ENCODE measurements at places on chromosomes 6 and 20.

DNA sequence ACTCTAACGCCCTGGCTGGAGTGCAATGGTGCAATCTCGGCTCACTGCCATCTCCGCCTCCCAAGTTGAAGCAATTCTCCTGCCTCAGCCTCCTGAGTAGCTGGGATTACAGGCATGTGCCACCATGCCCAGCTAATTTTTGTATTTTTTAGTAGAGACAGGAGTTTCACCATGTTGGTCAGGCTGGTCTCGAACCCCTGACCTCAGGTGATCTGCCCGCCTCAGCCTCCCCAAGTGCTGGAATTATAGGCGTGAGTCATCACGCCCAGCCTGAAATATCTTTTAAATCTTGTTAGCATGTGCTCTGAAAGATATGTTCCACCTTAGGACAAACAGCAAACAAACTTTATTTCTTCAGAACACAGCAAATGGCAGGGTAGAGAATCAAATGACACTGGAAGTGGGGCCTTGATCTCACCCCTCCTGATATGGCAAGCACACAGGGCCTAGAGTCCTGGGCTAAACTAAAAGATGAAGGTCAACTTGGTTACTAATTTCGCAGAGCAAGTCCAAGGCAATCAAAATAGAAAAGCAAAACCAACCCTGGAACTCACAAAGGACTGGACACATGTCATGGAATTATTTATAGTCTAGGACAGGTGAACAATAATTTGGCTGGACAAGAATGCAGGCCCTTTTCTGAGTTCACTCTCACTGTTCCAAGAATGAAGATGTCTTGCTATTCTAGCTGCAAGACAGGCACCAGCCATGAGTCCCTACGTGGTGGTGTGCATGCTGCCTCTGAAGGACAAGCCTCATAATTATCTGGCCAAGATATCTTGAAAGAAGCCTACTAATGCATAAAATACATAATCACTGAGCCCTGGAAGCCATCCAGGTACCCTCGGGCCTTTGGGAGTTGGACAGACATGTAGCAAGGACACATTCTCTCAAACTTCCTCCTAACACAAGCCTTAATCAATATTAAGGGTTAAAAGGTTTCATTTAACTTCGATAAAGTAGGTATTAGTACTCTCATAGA lies 35.6 kb downstream of the B4GALT5 start:
- no peak for DNase-seq

DNA sequence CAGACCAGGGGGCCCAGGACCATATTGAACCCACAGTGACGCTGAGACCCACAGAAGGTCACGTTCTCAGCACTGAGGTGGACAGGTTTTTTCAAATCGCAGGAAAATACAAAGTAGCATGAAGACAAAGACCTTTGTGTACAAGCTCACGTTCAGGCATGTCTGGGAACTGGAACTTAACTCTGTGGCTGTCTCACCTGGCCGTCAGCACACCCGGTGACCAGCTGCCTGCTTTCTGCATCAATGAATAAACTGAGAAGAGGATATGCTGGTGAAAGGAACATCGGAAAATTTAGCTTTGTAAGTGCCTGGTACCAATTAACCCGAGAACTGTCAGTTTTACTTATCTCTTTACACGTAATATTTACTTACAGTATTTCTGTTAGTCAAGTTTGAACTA lies 36.5 kb downstream of the WDR27 start:
- no peak for DNase-seq

DNA sequence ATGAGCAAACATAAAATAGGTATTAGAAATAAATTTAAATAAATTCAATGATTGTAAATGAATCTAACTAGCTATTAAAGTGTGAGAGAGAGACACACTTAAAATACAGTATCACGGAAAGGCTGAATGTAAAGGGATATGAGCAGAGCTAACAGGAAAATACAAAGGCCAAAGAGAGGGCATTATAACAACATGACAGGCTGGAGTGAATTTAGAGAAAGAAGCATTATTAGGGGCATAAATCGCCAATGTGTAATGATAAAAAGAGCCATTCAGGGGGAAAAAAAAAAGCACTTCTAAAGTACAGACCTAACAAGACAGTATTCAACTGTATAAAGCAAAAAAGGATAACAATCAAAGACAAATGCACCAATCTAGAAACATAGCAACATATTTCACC lies 28.1 kb downstream of the DACT2 start:
- no peak for DNase-seq

DNA sequence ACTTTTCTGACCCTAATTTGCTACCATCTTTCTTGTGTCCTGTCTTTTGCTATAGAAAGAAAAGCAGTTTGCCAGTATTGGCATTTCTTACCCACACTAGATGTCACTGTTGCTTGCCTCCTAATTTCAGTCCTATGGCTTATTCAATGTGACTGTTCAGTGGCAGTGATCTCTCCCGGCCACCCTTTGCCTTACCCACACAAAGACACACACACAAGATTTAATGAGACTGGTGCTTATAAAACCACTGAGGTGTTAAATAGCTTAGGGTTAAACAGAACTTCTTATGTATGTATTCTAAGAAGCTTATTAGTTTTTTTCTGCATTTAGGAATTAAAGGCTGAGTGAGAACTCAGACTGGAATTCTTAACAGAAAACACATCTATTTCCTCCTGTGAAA lies 233.6 kb upstream of the ASCC3 start:
- no peak for DNase-seq

DNA sequence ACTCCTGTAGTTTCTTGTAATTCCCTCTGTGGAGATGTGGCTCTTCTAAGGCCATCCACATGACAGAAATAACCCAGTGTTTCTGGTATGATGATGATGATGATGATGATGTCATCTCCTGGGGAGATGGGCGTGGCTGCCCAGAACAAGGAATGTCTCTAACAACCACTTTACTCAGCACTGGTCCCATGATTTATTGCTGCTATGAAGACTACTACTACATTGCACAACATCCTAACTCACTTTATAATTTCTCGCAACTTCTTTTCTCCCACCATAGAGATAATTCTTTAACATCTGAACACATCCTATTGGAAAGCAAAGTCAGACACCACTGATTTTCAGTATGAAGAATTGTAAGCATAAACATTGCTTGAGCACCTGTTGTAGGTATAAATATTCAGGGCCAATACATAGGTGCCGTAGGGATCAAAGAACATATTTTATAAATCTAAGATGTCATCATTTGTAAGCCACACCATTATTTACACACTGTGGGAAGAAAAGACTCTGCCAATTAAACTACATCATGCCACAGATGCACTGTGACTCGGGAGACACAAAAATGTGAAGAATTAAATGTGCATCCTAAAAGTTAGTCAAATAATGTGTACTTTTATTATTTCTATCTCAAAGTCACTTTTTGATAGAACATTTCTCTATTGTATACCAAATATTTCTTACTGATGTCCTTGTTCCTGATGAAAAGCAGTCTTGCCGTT lies 6.4 kb downstream of the TPMT start:
- no peak for DNase-seq

- DNase-seq = no peak
Observed at GRCh38 chr20:7806831-7807230, 133.4 kb downstream of the HAO1 start.

DNA sequence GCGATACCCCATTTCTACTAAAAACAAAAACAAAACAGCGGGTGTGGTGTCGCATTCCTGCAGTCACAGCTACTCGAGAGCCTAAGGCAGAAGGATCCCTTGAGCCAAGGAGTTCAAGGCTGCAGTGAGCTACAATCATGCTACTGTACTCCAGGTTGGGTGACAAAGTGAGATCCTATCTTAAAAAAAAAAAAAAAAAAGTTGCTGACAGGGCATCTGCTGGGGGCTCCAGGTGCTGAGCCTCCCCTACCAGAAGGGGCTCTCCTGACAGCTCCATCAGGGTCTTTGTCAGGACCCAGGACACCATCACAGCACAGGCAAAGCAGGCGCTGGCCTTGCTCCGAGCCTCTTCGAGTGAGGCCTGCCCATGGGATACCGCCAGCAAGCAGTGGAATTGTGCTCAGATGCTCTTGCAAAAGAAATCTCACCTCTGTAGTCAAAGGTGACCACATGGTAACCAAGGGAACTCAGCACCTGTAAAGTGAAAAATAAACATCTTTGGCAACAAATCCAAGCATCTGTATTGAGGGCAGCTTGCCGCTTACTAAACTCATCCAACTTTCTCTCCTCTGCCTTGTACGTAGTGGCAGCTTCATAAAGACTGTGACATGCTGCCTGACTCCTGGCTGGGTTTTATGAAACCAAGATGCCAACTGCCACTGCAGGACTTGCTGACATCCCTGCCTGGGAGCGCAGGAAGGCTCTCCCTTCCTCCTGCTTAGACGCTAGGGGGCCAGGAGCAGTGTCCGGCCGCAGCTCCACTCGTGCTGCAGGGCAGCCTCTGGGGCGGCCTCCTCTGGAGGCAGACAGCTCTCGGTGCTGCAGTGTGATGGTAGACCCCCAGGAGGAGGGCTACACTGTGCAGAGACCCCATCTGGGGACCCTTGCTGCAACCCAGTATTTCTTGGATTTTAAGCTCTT lies 66.9 kb downstream of the PYGB start:
- peak; percentile 52 for DNase-seq

- no peak for DNase-seq
Observed at GRCh38 chr6:422433-423054, 31.0 kb downstream of the IRF4 start.

- no peak for DNase-seq
Observed at GRCh38 chr6:98020222-98020621, 737.2 kb upstream of the MMS22L start.

DNA sequence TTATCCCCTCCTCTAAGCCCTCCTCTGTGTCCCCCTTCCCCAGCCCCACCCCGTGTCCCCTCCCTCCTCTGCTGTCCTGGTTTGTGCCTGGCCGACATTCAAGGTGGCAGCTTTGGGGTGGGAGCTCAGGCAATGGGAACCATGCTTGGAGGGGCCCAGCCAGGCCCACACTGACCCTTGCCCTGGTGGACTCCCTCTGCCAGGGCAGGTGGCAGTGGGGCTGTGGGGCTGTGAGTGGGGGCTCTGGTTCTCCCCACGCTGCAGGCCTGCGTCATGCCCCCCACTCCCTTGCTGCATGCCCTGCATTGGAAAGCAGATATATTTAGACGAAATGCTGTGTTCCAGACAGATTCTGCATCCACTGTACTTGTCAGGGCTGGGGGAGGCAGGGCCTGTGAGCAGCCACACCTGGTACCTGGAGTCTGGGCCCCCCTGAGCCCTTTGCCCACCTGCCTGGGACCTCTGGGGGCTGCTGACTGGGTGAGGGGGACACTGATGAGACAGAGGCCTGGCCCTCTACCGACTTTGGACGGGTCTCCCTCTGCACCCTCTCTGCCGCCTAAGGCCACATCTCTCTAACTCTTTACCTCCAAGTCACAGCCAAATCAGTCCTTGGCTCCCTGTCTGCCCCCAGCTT lies 14.2 kb downstream of the DLGAP4 start:
- DNase-seq = no peak

- DNase-seq = no peak
Observed at GRCh38 chr6:159639721-159640120, 53.3 kb downstream of the SOD2 start.

DNA sequence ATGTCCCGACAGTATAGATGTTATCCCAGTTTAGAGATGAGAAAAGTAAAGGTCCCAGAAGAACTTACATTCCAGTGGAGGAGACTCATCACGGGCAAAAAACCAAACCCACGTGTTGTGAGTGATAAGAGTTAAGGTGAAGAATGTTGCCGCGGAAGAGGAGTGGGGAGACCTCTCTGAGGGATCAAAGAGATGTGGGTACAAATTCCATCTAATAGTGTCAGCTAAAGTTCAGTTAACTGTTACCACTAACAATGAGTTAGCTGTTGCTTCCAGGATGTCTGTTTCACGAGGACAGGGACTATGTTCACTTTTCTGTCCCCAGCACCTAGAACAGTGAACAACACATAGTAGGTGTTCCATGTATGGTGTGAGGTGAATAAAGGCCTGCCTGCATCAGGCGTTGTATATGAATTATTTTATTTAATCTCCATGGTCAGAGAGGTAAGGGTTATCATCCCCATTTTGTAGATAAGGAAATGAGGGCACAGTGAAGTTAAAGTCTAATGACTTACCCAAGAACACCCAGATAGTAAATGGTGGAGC lies 39.8 kb upstream of the RSPO4 start:
- DNase-seq = no peak

GRCh38 chr6:98831057-98831958 lies 3.1 kb upstream of the POU3F2 start:
- no peak for DNase-seq

GRCh38 chr6:169806701-169807100 lies 55.3 kb downstream of the ERMARD start:
- no peak for DNase-seq

- DNase-seq = no peak
Observed at GRCh38 chr20:34546751-34547181, 11.8 kb upstream of the MAP1LC3A start.

DNA sequence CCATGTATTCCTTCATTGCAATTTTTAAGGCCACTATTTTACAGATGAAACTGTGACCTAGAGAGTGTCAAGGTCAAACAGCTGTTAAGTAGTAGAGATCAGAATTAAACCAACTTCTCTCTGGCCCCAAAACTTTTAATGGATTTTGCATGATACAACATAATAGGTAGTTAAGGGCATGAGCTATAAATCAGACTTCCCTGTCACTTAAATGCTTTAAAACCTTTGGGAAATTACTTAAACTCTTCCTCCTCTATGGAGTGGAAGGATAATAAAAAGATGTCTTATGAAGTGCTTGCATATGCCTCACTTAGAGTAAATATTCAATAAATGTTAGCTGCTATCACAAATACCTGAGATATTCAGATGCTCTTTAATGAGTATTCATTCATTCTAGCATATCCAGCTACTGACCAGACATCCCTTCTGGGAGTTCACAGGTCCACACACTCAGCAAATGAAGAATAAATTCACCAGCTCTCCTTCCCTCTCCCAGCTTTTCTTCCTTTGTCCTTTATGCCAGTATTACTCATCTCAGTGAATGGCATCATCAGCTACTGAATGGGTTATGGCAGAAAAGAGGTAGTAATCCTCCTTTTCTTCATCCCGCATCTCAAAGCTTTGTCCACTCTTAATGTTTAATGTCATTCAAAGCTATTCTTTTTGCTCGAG lies 36.2 kb downstream of the EYA4 start:
- DNase-seq = no peak

DNA sequence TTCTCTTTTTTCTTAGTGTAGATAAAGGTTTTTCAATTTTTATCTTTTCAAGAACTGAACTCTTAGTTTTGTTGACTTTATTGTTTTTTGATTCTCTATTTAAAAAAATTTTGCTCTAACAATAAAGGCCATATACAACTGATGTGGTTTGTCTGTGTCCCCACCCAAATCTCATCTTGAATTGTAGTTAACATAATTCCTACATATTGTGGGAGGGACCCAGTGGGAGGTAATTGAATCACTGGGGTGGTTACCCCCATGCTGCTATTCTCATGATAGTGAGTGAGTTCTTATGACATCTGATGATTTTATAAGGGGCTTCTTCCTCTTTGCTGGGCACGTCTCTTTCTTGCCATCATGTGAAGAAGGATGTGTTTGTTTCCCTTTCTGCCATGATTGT lies 199.8 kb downstream of the DHX35 start:
- DNase-seq = no peak
